ENCODE measurements at places on chromosomes 7 and 10.

GRCh38 chr7:154840086-154840485 is 162.8 kb downstream of the PAXIP1 start:
- no peak for DNase-seq

DNA sequence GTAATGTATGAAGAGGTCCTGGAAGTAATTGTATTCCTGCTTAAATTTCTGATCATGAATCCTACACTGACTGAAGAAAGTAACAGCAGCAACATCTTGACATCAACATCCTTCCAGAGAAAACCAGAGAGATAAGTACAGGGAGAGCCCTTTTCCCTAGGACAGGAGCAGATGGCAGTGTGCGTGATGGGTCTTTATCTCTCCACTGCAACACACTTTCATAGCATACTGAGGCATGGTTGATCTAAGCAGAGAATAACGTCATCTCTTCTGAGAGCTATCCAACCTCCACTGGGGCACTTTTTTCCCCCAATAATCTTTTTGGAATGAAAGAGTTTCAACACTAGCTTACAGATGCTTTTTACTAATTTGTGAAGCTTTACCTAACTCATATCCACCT is 342 bp downstream of the OR2A25 start:
- no peak for DNase-seq

DNA sequence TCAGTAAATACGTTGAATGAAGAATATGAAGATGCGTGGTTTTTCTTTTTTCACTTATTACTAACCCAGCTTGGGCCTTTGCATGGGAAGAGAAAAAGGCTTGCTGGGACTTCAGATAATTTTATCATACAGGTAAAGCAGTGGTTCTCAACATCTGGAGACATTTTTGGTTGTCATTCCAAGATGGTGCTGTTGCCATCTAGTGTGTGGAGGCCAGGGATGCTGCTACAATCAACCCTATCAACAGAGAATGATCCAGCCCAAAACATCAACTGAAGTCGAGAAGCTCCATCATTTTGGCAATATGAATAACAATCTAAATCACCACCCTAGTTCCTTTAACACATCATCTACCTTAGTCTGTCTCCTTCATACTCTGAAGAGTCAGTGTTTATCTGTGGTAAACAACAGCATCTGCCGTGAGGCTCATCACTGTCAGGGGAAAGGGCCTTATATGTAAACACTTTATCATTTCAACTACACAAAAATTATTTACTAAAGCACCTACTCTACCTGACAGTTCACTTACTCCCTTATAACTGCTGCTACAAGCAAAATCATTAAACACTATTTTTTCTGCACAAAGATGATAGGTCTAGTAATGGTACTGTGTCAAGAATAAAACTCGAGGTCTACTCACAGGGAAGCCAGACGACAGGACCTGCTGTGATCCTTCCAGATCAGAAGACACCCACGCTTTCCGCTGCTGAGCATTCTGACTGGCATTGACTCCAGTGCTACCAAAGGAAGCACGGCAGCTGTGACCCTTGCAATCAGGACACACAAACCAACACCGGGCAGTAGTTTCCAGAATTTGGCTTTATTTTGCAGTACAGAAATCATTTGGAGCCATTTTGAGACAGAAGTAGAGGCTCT is 48.6 kb downstream of the GDI2 start:
- DNase-seq, result no peak

GRCh38 chr10:8369666-8370065 is 315.2 kb downstream of the GATA3 start:
- no peak for DNase-seq

GRCh38 chr7:6262221-6262620 is 10.2 kb downstream of the CYTH3 start:
- no peak for DNase-seq

DNA sequence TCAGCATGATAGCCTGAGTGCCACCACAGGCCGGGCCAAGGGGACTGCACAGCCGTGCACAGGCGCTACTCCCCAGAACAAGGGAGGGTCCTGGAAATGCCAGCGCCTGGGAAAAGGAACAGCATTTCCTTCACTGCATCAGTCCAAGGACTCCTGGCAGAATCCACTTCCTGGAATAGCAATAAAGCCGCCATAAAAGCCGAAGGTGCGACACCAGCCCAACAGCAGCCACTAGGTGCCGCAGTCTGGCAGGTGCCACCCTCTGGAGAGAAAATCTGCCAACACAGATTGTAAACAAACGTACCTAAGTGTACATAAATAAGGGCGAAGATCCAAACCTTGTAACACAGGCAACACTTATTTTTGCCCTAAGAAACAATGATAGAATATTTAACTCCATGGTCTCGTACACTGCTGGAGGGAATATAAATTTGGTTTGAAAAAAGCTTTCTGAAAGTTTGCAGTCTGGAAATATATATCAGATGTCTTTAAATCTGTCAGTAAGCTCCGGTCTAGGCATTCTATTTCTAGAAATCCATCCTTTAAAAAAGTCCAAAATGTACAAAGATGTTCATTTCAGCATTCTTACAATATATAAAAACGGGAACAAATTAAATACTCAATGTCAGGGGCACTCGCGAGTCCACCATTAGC is 22.2 kb downstream of the VOPP1 start:
- DNase-seq, result peak; percentile 83

DNA sequence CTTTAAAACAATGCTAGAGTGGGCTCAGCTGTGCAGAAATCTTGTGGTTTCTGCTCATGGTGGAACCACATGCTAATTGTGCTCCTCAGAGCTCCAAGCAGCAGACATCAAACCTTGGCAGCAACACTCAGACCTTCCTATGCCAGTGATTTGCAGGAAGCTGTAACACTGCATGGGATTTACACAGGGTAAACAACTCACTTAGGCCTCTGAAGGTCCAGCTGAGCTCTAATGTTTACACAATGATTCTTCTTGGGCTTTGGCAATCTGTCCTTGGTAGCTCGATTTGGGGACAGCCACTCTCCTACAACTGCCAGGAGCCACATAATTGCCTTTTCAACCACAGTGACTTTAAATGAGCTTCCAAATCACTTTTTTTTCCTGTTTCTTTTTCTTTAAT is 97.7 kb upstream of the PDLIM1 start:
- peak; percentile 4 for DNase-seq

GRCh38 chr10:92011560-92012214 is 88.1 kb downstream of the BTAF1 start:
- no peak for DNase-seq

GRCh38 chr7:1968397-1969111 is 264.2 kb downstream of the MAD1L1 start:
- DNase-seq, result no peak

DNA sequence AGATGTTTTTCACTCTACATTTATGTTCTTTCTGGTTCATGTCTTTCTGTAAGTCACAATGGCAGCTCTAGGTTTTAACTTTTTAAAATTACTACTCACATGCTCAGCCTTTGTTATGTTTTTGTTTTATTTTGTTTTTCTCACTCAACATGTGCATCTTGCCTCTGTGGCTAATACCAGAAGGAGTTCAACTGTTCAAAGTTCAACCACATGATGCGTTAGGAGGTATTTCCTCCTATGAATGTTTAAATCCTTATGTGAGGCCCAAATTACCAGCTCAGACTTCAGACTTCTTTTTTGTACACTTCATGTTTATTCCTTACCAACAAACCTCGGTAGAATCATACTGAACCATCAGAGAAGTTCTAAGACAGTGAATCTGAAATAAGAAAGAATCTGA is 151.6 kb downstream of the MALRD1 start:
- no peak for DNase-seq

DNA sequence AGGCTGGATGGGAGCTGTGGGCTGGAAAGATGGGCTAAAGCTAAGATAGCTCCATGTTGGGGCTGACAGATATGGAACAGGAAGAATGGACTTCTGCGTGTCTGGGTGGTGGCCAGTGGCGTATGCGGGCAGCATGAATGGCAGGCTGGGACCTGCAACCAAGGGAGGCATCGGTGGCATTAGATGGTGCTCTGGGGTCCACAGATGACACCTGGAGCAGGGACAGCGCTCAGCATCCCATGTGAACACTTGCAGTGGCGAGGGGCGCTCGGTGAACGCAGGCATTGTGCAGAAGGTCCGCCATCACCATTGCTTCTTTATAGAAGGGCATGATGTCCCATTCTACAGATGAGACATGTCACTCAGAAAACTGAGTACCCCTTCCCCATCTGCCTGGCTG is 21.0 kb upstream of the SMARCD3 start:
- no peak for DNase-seq

GRCh38 chr7:36606153-36606975 is 117.9 kb downstream of the AOAH start:
- DNase-seq, result no peak

DNA sequence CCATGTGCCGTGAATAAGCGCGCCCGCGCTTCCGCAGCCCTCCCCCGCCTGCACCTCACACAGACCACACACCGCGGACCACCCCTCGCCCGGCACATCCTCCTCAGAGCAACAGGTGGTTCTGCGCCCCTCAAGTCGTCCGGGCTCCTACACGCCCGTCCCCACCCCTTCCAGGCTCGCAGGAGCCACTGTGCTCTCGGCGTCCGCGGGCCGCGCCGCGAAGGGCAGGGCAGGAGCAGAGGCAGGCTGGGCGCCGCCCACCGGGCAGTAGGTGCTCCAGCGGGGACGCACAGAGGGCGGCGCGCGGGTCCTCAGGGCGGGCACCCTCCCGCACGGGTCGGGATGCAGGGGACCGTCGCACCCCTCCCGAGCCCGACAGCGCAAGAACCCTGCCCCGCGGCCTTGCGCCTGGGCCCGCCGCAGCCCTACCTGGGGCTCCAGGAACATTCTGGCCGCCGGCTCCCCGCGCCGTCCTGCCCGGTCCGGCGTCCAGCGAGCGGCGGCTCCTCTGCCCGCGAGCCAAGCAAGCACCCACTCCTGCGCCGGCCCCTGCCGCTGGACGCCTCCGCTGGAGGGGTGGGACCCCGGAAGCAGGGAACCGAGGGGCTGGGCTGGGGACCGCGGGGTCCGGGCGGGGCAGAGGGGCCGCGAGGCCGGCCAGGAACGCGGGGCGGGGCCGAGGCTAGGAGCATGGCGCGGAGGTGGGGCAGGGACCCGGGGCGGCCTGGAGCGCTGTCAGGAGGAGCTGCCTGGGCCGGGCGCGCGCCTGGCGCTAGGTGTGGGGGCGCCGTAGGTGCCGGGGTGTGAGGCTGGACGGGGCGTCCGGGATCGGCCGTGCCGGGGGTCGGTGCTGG is 37.4 kb downstream of the RASGEF1A start:
- DNase-seq, result no peak

- no peak for DNase-seq
These were observed 61.3 kb downstream of the RBM33 start for GRCh38 chr7:155705623-155706360.

- no peak for DNase-seq
These were observed 45.9 kb upstream of the FAM133B start for GRCh38 chr7:92636018-92636560.

- no peak for DNase-seq
These were observed 7.4 kb downstream of the TSPAN14 start for GRCh38 chr10:80461208-80462183.

GRCh38 chr7:29988424-29989256 is 961 bp downstream of the SCRN1 start:
- no peak for DNase-seq

- DNase-seq, result no peak
These were observed 728 bp downstream of the CAV2 start for GRCh38 chr7:116500078-116500853.

Data from NCI-H2029 treated with DMSO at 0.1 percent for 48 hours (cell line).